ENCODE measurements at places on chromosomes 6 and 20. TPM values are rescaled to one million over a fixed set of nuclear protein-coding genes. Genes with fewer than 3 reads are reported as not detected.
A peak's percentile ranks its signal among the peaks of the same experiment; 100 is the strongest.

The PBOV1 gene
- total RNA-seq = not detected

The PLEKHG1 gene
- 8.9 TPM for total RNA-seq

The DOK5 gene
- total RNA-seq = 0.82 TPM

DNA sequence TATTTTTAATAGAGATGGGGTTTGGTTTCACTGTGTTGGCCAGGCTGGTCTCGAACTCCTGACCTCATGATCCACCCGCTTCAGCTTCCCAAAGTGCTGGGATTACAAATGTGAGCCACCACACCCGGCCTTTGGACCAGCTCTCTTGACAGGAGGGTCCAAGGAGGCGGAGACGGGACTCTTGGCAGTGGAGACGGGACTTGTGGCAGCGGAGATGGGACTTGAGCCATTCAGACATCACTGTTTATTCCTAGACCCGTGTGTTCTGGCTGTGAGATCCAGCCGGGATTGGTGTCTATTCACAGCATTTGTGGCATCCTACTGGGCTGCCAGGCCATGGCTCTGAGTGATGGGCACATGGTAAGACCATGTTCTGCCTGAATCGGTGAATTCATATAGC lies 25.6 kb downstream of the PRPF6 start:
- DNase-seq = no peak

GRCh38 chr6:5778317-5778857 lies 228.3 kb downstream of the NRN1 start:
- no peak for DNase-seq

DNA sequence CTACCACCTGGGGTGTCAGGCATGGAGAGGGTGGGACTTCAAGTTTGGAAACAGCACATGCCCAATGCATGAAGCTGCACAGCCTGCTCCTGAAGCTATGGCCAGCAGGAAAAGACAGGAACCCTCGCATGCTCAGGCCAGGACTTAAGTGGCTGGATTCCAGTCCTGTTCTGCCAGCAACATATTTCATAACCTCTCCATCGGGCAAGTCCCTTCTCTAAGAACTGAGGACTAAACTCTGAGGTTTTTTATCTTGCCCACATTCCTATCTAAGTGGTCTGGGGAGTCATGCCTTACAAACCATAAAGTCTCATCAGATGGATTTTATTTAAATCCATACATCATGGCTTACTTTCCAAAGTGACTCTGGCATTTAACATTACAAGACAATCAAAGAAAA lies 27.5 kb upstream of the AGPAT4 start:
- peak; percentile 82 for DNase-seq

DNA sequence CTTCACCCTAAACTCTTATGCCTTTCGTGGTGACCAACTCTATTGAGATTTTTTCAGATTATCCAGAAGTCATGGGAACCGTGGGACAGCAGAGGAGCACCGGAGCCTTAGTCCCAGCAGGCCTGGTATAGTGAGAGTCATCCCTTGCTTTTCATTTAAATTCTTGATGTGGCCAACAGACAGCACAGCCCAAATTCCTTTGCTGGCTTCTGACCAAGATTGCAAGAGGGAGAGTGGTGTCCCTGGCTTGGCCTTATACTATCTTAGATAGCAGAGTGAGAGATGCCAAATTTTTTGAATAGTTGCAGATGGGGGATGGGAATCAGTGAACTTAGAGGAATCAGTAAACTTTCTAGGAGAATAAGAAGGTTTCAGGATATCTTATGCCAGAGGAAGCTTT lies 7.8 kb downstream of the STX11 start:
- peak; percentile 92 for DNase-seq

- no peak for DNase-seq
Measured at GRCh38 chr6:17870300-17871188, 116.9 kb downstream of the KIF13A start.

GRCh38 chr20:2314759-2315439 lies 19.1 kb downstream of the TGM3 start:
- peak; percentile 96 for DNase-seq

GRCh38 chr20:49809803-49810359 lies 2.7 kb upstream of the SLC9A8 start:
- DNase-seq = no peak

- DNase-seq = no peak
Measured at GRCh38 chr6:107235511-107235910, 120.2 kb upstream of the BEND3 start.

All from astrocyte (in vitro differentiated cells and primary cell).